GM23338 (cell line): ENCODE measurements at places on chromosomes 4 and X.

DNA sequence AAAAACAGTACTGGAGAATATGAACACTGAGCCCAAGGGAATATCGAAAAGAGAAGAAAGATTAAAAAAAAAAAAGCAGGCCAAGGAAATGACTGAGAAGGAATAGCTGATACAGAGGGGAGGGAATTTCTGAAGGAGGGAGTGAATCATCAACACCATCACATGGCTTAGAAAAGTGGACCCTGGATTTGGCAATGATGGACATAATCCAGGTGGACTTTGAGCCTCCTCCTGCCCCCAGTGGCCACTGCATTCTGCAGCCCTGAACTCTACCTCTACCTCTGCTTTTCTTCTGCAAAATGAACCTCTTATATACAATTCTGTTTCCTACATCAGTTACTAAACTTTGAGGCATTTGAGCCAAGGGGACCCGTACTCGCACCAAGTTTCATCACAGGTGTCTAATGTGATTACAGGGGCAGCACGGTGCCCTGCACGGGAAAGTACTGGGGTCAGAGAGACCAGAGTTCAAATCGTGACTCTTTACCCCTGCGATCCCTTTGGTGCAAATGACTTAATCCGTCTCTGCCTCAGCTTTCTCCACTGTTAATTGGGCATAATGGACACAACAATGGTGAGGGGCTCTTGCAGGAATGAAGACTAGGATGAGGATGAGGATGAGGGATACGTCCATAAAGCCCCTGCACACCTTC, 1.1 kb downstream of the OCIAD2 start:
- peak; percentile 22 for DNase-seq

DNA sequence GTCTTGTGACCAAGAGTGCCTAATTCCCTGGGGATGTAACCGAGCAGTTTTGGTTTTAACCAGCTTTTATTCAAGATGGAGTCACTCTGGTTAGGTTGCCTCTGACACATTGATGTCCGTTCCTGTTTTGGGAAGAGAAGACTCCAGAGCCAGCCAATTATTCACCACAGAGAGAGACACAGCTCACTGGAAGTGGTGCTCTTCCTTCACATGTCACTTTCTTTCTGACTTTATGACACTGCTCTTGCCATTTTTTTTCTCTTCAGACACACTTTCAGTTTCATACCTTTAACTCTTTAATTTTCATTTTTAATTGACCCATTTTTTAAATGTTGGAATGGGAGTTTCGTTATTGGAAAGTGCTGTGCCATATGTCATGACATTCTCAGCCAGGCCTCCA, 418.4 kb upstream of the FSTL5 start:
- DNase-seq, result no peak

DNA sequence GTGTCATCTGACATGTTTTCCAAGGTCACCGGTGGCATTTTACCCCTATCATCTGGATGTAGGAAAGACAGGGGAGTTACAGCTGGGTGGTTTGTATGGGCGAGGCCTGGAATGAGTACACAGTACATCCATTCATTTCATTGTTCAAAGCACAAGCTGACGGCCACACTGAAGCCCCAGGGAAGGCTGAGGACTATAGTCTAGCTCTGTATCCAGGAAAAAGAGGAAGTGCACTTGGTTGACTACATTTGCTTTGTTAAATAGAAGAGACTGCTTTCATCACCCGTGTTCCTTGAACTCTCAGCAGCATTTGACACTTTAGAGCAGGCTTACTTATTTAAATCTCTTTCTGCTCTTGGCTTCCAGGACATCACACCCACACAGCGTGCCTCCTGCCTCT, 1041.0 kb upstream of the TENM3 start:
- DNase-seq, result no peak

DNA sequence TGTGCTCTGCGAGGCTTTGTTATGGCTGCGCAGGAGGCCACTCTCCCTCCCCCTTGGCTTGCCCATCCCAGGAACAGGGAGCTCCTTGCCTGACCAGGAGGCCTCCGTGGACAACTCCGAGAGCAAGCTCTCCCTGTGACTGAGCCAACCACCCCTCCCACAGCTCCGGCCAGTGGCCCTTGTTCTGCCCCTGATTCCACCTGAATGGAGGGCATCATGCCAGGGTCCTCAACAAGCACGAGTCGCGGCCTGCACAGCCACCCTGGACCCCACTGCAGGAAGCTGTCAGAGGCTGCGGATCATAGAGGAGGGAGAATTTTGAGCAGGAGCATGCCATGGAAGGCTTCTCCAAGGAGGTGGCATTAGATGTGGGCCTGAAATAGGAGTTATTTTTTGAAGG, 44.8 kb upstream of the GRPEL1 start:
- DNase-seq, result no peak

GRCh38 chr4:121653986-121654385, 42.8 kb downstream of the ANXA5 start:
- no peak for DNase-seq

- DNase-seq, result peak; percentile 68
These were observed 121.0 kb upstream of the TEX13D start for GRCh38 chrX:124211312-124211942.

DNA sequence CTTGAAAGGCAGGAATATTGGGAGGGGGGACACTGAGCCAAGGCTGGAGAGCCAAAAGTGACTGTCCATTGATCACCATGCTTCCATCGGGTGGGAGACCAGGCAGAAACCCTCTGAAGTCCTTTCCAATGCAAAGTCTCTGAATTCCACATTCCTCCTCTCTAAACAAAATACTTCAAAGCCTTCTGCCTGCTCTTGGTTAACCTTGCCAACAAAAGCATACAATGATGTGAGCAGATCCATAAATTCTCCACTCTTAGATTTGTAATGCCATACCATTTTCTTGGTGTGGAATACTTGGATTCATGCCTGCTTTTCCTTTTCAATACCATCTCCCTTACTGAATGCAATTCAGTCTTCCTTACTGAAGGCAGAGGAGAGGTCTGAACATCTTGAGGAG, 74.1 kb upstream of the FAM9B start:
- DNase-seq, result no peak

DNA sequence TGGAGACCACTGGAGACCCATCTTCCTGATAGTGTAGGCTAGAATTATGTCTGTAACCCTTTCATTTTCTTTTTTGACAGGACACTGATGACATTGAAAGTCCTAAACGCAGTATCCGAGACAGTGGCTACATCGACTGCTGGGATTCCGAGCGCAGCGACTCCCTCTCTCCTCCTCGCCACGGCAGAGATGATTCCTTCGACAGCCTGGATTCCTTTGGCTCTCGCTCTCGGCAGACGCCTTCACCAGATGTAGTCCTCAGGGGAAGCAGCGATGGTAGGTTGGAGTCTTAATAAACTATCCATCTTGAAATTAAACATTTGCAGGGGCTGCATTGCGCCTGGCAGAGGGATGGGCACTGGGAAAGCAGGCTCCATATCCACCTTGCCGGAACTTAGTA, 75.4 kb downstream of the LIMCH1 start:
- peak; percentile 60 for DNase-seq
